ENCODE measurements at places on chromosomes 7 and 10.
A peak's percentile ranks its signal among the peaks of the same experiment; 100 is the strongest.

GRCh38 chr7:51589111-51589510, 272.5 kb upstream of the COBL start:
- DNase-seq, result no peak

DNA sequence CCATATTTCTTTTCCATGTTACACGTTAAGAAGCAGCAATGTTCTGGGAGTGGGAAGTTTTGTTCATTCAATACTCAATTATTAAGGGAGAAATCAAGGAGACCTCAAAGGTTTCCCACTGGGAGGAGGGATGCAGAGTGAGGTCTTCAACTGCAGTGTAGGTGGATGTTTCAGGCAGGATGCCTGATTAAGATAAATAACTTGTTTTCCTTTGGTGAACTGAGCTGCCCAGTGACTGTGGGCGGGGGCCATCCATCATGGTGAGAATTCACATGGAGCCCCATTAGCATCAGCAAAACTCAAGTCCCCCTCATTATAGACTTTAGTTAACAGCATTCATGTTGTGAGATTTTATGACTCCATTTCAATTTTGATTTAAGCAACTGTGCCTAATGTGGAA, 121.1 kb downstream of the PLPP4 start:
- no peak for DNase-seq

DNA sequence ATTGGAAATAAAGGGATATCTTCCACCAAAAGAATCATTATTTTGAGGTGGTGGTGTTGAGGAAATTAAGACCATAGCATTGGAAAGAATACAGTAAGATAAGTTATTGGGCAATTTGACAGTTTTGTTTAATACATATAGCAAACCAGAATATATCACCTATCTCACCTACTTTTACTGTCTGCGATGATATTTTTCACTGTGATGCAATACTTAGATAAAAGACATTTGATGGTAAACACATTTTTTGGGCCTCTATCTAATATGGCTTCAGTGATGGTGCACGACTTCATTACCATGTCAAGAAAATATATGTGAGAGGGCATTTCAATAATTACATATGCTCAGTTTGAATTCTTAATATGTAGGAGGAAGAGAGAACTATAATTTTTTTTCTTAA, 93.7 kb upstream of the MAGI2 start:
- DNase-seq, result no peak

DNA sequence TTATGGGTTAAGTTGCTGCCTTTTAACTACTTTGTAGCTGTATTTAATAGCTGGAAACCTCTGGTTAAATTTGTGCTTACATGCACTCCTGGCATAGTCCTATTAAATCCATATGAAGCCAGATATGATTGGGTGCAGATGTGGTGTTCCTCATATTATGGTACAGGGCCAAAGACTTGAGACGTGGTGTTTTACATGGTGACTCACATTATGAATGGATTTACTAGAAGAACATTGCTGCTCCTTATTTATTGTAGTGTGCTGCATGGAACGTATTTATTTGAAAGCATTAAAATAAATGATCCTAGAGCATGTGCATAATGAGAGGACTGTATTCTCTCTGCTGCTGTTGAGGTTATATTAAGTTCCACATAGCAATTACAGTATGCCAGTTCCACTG, 224.1 kb downstream of the SLC25A13 start:
- DNase-seq, result no peak

DNA sequence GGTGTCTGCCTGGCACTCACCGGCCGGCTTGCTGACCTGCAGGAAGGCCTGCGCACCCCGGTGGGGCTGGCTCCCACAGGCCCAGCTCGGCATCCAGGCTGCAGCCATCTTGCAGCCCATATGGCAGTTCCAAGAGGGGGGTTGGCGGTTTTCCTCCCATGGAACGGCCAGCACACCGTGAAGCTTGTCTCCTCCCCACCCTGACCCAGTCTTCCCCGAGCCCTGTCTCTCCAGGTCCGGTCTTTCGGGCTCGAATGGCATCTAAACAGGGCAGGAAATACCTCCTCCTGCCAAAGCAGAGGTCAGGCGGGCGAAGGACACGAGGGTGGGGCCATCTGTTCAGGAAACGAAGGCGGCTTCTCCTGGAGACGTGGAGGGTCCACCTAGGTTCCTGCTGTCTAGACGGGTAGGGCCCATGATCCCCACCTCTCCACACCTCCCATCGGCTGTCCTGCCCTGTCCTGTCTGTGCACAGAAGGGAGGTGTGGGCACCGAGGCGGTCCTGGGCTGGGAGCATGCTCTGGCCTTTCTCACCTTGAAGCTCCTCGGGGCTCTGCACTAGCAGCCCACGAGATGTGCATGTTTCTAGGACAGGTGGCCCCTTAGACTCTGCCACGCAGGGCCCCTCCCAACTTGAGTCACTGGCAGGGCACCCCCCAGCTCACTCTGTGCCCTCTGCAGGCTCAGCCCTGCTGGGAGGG, 113.7 kb upstream of the DIP2C start:
- no peak for DNase-seq

GRCh38 chr10:132007681-132008080, 26.0 kb upstream of the BNIP3 start:
- DNase-seq, result no peak

DNA sequence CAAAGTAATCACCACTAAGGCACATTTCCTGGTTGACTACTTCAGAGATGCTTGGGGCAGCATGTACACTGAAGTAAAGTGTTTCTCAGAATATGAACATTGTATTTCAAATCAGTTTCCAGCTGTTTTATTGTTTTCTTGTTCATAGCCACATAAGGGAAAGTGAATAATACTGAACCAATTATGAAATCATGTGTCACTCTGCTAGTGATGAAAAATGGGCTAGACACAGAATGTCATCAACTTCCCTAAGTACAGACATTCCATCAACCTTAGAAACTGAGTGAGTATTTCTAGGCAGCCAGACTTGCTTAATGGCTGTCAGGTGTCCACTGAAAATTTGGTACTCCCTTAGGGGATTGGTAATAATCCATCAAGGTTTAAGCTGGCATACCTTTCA, 603.5 kb downstream of the ARL4A start:
- no peak for DNase-seq

- DNase-seq, result no peak
Observed at GRCh38 chr7:126727930-126728391, 524.8 kb downstream of the GRM8 start.

GRCh38 chr7:2668401-2668800, 19.6 kb upstream of the AMZ1 start:
- no peak for DNase-seq

DNA sequence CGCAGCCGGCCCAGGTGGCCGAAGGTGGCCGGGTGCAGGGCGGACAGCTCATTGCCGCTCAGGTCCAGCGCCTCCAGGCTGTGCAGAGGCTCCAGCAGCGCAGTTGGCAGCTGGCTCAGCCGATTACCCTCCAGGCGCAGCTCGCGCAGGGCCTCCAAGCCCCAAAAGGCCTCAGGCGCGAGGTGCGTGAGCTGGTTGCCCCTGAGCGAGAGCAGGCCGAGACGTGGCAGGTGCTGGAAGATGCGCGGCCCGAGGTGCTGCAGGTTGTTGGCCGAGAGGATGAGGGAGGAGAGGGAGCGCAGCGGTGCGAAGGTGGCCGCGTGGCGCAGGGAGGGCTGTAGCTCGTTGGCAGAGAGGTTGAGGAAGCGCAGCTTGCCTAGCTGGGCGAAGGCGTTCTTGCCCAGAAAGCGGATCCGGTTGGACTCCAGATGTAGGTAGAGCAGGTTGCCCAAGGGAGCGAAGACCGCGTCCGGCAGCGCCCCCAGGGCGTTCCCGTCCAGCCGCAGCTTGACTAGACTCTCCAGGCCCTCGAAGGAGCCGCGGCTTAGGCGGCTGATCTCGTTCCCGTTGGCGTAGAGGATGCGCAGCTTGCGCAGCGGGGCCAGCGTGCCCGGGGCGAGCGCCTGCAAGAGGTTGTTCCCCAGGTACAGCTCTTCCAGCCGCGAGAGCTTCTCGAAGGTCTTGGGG, 923 bp downstream of the TRIL start:
- DNase-seq, result peak; percentile 36

- DNase-seq, result no peak
Observed at GRCh38 chr7:32066441-32066840, 3.8 kb downstream of the PDE1C start.

DNA sequence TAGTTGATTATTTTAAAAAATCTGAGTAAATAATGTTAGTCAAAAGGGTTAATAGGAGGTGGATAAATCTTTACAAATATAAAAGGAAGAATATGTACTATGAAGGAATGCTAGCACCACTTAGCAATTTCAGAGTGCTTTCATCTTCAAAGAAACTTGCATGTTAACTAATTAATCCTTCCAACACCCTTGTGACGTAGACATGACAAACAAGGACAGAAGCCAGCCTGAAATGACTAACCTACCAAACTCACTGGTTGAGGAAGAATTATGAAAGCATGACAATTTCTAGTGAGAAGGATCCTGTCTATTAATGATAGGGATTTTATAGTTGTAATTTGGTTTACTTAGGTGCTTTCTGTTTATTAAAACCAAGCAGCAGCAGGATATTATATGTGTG, 468.0 kb upstream of the FZD8 start:
- DNase-seq, result no peak

GRCh38 chr10:111429288-111430028, 352.6 kb downstream of the ADRA2A start:
- no peak for DNase-seq

DNA sequence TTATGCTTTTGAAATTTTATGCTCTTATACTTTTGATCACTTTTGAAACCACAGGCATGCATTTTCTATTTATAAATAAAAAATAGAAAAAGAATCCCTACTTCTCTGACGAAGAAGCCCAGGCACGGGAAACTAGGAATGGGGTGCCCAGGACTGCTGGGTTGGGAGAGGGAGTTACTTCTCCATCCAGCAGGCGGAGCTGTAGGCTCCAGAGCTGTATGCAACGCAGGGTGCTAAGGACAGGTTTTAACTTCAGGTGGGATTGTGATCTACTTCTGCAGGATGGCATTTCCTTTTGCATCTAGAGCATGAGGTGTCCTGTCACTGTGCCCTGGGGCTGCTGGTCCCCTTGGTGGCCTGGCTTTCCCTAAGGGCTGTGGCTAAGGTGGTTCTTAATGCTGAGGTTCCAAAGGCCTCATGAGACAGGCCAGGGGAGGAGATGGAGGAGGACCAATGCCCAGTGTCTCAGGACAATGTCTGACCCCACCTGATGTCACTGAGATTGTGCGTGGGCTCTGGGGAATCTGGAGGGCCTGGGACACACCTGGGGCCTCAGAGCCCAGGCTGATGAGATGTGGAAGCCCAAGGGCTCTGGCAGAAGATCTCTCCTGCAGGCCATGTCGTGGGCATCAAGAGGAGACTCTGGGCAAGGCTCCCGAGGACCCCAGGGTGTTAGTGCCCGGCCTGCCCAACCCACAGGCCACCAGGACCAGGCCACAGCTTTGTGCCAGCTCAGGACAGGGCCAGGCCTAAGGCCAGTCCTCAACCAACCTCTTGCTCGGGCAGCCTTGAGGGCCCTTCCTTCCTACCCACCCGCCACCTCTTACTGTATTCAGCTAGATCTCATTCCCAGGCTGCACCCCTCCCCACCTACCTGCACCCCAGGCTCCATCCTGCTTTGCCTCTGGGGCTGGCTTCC, 507 bp downstream of the CCDC201 start:
- no peak for DNase-seq

DNA sequence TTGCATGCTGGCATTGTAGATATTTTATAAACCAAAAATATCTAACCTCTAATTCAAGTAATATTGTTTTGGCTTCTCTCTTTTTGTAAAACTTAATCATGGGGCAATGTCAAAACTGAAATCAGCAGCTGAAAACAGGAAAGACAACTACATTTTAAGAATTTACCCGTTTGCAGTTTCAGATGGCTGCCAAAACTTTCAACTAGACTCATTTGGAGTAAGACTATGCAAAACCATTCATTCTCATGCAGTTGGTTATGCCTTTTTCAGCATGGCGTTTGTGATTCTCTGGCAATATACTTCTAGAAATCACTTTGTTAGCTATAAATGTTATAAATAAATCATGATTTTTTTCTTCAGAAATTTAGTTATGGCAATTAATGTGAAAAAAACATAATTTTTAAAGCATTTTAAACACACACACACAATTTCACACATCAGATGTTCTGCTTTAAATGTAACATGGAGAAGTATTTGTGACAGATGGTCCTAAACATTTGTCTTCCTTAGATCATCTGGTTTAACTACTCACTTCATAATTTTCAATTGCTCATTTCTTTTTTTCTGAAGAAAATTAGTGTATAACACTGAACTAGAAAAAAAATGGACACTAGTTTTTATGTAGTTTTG, 116.4 kb downstream of the ITGB8 start:
- DNase-seq, result no peak

- DNase-seq, result no peak
Observed at GRCh38 chr10:33653584-33654367, 319.3 kb upstream of the NRP1 start.

DNA sequence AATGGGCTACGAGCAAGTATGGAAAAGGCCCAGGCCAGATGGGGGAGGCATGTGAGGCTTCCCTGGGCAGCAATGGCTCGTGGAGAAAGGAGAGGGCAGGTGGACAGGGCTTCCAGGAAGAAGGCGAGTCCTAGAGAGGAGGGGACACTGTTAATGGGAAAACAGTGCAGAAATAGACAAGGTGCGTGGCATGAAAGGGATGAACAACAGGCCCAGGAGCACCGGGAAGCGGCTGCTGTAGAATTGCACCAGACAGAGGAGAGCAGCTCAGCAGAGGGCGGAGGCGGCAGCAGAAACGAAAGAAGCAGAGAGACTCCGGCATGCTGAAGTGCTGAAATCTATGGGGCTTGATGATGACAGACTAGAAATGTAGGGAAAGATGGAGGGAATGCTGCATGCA, 102.1 kb downstream of the PIP4K2A start:
- no peak for DNase-seq

DNA sequence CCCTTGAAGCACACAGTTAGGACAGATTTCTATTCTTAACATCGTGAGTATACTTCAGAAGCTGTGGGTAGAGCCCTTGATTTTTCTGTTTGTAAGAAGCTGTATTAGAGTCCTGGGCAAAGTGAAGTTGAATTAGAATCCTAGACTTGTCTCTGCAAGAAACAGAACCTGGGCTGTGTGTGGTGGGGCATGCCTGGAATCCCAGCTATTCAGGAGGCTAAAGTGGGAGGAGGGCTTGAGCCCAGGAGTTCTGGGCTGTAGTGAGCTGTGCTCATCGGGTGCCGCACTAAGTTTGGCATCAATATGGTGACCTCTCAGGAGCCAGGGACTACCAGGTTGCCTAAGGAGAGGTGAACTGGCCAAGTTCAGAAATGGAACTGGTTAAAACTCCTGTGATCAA, 183.4 kb downstream of the GNAI1 start:
- DNase-seq, result no peak

- no peak for DNase-seq
Observed at GRCh38 chr7:14821757-14822480, 80.6 kb downstream of the DGKB start.

GRCh38 chr10:125284875-125285597, 124.7 kb upstream of the CTBP2 start:
- no peak for DNase-seq

DNA sequence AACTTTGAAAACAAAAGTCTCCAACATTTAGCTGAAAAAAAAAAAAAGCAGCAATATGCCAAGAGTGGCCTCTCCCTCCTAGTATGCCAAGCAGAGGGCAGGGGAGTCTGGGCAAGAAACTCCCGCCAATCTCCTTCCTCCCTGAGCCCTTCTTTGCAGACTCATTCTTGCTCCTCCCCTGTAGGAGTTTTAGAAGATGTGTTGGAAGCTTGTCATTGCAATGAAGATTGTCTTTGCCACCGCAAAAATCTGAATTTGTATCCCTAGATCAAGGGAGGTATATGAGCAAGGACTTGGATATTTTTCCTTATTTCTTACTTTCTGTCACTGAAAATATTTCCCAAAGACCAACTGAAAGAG, 2.6 kb upstream of the TNS3 start:
- DNase-seq, result no peak
